T-cell (primary cell): ENCODE measurements at places on chromosomes 1 and 21.

DNA sequence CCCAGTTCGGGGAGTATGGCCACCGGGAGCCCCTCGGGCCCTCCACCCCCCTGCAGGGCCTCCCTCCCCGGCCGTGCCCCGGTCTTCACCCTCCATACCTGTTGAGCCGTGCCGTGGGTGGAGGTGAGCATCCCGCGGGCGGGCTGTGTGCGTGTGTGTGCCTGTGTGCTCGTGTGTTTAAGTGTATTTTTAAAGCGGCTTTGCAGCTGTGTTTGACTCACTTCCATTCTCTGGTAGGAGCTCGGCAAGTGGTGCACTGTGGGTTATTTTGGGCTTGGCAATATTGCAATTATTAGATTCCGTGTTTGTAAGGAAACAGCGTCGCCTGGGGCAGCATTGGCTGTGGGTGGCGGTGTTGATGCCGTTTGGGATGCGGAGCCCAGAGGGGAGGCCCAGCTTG, 20.3 kb upstream of the PLCH2 start:
- DNase-seq, result no peak

DNA sequence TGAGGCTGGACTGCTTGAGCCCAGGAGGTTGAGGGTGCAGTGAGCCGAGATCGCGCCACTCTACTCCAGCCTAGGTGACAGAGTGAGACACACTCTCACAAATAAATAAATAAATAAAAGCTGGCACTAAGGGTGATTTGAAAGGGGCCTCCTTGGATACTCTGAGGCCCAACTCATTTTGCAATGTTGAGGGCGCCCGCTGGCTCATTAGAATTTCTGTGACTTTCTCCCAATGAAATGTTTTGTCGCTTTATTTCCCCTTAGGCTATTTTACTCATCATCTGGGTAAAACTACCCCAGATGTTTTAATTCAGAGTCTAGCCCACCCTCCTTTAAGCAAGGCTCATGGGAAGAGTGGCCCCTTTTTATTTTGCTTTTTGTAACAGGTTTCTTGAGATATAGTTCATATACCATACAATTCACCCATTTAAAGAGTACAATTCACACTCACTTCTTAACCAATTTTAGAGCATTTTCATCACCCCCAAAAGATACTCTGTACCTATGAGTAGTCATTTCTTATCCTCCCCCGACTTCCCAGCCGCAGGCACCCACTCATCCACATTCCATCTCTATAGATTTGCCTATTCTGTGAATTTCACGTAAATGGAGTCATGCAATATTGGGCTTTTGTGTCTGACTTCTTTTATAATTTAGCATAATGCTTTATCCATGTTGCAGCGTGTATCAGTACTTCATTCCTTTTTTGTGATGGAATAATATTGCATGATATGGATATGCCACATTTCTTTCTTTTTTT, 259.1 kb downstream of the KAZN start:
- no peak for DNase-seq

- no peak for DNase-seq
Observed at GRCh38 chr1:19665496-19666465, 1.1 kb downstream of the HTR6 start.

DNA sequence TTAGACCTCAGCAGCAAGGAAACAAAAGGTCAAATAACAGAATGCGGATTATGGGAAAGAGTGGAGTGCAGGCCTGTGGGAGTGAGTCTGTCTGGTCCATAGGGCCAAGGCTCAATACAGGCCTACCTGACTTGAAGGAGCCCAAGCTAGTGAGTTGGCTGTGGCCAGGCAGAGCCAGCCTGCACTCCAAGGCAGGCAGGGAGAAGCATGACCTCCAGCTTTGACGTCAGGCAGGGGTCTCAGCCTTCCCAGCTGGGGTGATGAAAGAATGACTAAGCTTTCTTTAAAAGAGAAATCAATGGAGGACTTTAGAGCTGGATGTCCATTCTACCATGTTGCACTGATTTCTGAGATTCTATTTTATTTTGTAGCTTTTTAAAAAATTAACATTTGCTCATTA, 62.8 kb downstream of the RHOU start:
- DNase-seq, result no peak

- no peak for DNase-seq
Observed at GRCh38 chr1:10873189-10873588, 76.7 kb upstream of the CASZ1 start.

- peak; percentile 97 for DNase-seq
Observed at GRCh38 chr1:9539165-9539828, at the start of gene SLC25A33. Gene SLC25A33, plus strand, starts transcription at chr1:9539465. Its CDS starts 227 bp downstream, at chr1:9539692.

DNA sequence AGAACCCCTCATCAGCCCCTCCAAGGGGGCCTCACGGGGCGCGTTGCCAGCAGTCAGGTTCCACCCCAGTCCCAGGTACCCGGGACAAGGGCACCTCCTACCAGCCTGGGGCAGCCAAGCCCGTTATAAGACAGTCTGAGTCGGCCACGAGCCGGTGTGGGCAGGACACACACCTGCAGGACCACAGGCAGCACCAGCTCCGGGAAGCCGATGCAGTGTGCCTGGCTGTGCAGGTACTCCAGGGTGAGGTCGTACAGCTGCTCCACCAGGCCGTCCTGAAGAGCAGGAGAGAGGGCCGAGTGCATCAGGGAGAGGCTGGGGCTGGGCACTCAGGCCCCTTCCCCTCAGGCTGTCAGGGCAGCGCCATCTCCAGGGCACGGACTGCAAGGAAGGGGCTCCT, 11.1 kb downstream of the NOC2L start:
- no peak for DNase-seq

- peak; percentile 59 for DNase-seq
Observed at GRCh38 chr1:169694304-169695075, 16.9 kb downstream of the SELL start.

DNA sequence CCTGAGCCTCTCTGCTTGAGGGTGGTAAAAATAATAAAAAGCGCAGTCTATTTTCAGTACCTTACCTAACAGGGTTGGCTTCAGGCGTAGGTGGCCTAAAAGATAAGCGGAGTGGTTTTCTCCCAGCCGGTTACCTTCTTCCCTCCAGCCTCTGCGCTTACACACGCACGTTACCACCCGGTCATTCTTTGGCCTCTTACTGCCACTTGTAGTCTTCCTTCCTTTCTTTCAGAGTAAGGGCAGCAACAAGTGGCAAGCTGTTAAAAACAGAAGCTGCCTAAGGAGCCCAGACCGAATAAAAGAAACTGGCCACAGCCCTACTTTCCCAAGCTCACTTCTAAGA, 35.4 kb downstream of the CLCA1 start:
- no peak for DNase-seq

GRCh38 chr1:95352767-95353166, 118.8 kb downstream of the RWDD3 start:
- no peak for DNase-seq

DNA sequence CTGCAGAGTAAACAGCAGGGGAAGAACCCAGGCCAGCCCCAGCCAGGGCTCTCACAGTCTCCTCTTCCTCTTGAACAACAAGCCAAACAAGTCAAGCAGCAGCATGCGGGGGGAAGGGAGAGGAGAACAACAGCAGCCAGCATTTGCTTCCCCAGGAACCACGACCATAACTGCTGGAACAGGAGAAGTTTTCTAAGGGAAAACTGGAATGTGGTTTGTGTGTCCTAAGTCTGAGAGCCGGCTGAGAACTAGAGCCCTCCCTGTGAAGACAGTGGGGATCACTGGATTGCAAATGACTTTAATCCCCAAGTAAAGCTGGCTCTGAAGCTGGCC, 48.2 kb downstream of the COQ8A start:
- DNase-seq, result no peak

GRCh38 chr1:115705085-115705951, 63.2 kb downstream of the CASQ2 start:
- DNase-seq, result no peak

DNA sequence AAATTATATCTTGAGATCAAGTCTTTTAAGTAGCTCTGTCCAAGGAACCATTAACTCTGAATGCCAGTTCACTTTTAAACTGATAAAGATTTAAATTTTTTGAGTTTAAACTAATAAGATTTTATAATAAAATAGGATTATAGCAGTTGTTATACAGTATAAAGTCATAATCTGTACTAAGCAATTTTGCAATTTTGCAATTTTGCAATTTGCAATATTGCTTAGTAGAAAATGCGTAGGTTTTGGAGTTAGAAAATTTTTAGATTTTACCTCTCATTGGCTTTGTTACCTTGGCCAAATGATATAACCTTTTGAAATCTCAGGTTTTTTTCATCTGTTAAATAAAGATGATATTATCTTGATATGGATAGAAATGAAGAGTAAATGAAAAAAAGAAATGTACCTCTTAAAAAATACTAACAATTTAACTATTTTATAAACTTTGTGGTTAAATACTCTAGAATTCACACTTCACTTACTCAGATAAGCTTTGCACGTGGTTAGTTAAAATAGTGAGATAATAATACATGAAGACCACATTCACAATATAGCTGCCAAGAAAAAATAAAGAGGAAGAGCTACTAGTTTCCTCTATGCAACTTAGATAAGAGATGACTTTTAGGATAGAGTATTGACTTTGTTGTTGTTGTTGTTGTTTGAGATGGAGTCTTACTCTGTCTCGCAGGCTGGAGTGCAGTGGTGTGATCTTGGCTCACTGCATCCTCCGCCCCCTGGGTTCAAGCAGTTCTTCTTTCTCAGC, 13.9 kb downstream of the CCDC18 start:
- no peak for DNase-seq

- no peak for DNase-seq
Observed at GRCh38 chr1:35454176-35454575, 103.0 kb downstream of the KIAA0319L start.

DNA sequence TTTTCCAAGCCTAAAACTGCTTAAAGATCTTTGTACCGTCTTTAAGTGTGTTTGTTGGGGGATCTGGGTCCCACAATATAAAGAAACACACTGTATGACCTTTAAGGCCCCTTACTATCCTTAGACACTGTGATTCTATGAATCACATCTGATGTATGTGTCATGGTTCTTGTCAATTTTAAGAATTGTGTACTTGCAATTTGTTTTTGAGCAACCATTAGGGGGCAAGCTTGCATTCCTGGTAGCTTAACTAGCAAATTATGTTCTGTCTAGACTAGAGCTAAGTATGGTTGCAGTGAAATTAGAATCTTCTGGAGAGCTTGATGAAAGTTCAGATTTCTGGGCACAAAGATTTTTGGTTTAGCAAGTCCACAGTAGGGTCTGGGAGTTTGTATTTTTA, 219.5 kb downstream of the TPR start:
- no peak for DNase-seq

- no peak for DNase-seq
Observed at GRCh38 chr1:155083865-155084721, 5.5 kb downstream of the EFNA3 start.

- DNase-seq, result no peak
Observed at GRCh38 chr1:49104575-49104974, 327.9 kb upstream of the BEND5 start.

DNA sequence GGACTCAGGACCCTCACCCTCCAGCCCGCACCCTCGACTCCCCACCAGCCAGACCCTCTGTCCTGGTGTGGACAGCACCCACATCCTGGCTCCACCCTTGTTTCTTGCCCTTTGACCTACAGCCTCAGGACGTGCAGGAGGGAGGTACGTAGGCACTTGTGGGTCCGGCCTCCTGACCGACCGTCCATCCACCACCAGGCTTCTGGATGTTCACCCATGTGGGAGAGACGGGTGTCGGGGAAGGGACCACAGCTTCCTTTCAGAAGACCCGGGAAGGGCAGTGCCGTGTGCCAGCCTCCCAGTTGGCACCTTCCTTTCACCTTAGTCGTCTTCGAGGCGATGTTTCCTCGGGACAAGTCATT, 61.4 kb downstream of the PRKCZ start:
- no peak for DNase-seq

GRCh38 chr1:151007853-151008243, 401 bp upstream of the PRUNE1 start:
- DNase-seq, result no peak

DNA sequence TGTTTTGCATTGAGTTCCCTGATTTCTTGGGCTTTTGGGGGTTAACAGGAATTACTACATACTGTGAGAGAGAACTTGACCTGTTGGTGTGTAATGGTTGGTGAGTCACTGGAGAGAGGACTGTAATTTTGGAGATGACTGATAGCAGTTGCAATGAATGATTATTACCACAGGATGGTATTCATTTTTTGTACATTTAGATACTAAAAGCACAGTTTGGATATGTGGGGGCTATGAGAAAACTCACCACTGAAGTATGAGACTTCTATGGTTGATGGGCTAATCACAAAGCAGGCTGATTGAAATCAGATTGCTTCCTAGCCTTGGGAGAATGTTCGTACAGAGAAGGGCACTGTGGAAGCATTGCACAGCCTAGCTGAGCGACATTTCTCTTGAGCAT, 1571.3 kb upstream of the PRMT6 start:
- no peak for DNase-seq

DNA sequence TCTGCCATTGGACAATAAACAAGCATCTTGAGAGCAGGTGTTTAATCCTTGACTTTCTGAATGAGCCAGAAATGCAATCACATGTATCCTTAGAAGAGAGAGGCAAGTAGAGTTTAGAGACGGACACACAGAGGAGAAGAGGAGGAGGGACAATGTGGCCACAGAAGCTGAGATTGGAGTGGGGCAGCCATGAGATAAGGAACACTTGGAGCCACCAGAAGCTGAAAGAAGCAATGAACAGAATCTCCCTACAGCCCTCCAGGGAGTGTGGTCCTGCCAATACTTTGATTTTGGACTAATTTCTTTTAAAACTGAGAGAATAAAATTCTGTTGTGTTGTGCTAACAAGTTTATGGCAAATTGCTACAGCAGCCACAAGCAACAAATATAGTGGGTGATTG, 141.0 kb downstream of the ATP6V1G3 start:
- DNase-seq, result no peak
